Gastrocnemius medialis (tissue), 4 donors: ENCODE measurements at places on chromosomes 3 and 15.

DNA sequence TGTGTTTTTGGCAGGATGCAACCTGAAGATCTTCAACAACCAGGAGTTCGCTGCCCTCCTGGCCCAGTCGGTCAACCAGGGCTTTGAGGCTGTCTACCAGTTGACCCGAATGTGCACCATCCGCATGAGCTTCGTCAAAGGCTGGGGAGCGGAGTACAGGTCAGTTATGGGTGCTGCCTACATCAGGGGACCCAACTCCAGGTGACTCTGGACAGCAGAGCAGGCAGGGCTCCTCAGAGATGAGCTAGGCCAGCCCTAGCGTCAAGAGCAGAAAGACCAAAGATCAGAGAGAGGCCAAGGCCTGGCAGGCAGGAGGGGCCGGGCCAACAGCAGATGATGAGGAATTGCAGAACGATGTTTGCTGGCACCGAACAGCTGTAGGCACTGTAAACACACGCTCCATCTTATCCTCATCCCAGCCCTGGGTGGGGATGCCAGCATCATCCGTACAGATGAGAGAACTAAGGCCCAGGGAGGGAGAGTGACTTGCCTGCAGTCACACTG lies 67.1 kb downstream of the AAGAB start:
- peak; percentile 74 for DNase-seq

- no peak for DNase-seq
Observed at GRCh38 chr3:140702281-140702680, 24.4 kb downstream of the TRIM42 start.

- DNase-seq: no peak
Observed at GRCh38 chr3:17980863-17981262, 238.4 kb upstream of the TBC1D5 start.

- no peak for DNase-seq
Observed at GRCh38 chr15:77370580-77370979, 49.3 kb downstream of the PEAK1 start.

GRCh38 chr15:72559781-72560180 lies 85.7 kb downstream of the ARIH1 start:
- no peak for DNase-seq

DNA sequence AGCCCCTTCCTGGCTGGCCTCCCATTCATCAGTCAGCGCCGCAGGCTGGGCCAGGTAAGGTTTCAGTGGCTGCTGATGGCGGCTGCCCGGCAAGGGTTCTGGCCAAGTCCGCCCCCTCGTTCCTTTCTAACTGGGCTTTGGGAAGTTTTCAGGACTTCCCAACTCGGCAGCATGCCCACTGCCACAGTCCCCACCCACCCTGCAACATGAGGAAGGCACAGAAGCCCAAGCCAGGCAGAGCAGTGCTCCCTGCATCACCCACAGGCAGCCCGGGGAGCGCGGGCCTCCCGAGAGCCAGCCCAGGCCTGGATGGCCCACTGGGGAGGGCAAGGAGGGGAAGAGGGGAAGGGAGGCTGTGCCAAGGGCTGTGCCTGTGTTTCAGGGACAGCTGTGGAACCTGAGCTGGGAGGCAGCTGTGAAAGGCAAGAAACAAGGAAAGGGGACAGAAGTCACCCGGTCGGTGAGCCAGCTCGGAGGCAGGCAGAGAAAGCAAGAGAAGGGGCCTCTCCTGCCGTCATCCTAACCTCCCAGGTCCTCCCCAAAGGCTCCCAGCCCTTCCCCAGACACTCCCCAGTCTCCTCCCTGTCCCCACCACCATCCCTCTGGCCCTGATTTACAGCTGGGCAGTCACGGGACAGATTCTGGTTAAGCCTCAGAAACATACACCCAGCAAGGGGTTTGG lies 73.9 kb downstream of the CPN2 start:
- peak; percentile 88 for DNase-seq

DNA sequence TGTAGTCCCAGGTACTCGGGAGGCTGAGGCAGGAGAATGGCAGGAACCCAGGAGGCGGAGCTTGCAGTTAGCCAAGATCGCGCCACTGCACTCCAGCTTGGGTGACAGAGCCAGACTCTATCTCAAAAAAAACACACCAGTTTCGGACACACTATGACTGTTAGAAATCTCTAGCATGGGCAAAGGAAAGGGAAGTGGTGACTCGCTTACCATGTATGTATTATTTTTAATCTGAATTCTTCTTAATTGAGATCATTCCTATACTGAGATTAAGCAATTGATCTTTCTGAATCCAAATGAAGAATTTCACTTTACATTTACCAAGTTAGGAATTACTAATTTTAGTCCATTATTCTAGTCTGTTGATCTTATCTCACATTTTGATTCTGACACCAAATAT lies 459.2 kb upstream of the ALCAM start:
- DNase-seq: no peak

DNA sequence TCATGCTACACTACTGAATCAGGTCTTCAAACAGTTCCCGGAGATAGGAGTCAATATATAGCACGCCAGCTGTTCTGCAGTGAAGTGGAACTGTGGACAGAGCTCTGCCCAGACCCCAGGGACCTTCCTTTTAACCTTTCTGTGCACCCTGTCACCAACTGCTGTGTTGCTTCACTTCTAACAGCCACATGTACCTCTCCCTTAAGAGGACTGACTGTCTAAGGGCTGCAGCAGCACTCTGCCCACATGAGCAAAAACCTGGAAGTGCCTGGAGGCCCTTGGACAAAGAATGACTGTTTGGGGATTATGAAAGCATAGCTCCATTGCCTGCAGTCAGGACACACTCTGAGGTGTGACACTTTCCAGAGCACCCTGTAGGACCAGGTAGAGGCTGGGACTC lies 88.3 kb upstream of the CTNNB1 start:
- no peak for DNase-seq

DNA sequence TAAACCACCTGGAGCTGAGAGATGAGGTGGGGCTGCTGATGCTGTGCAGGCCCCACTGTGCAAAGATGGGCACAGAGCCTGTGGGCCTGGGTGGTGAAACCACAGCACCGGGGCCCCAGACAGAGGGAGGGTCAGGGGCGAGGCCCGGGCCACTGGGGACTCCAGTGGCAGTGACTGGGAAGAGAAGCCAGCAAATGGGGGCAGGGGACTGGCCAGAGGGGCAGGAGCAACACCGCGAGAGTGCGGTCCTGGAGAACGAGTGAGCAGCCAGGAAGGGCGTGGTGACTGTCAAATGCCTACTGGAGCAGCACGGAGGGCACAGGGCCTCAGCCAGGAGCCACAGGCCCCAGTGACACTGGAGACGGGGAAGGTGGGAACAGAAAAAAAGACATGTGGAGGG lies 39.8 kb downstream of the HCN4 start:
- DNase-seq: no peak

DNA sequence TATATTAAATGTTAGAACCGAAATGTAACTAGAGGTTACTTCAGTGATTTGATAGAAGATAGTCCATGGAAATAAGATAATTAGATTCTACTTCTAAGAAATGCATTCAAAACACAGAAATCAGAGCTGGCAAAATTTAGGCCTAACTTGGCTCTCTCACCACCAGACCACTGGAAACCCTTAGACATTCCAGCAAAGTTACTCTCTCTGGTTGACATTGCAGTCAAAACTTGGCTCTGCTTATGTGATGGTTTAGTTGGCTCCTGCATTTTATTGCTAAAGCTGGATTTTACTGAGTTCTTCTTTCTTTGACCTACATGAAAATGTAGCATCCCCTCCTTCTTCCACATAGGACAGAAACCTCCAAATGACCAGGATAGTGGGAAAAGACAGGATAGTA lies 35.4 kb upstream of the CBLB start:
- no peak for DNase-seq

- DNase-seq: peak; percentile 97
Observed at GRCh38 chr15:40958146-40958545, 4.9 kb downstream of the CHAC1 start.

DNA sequence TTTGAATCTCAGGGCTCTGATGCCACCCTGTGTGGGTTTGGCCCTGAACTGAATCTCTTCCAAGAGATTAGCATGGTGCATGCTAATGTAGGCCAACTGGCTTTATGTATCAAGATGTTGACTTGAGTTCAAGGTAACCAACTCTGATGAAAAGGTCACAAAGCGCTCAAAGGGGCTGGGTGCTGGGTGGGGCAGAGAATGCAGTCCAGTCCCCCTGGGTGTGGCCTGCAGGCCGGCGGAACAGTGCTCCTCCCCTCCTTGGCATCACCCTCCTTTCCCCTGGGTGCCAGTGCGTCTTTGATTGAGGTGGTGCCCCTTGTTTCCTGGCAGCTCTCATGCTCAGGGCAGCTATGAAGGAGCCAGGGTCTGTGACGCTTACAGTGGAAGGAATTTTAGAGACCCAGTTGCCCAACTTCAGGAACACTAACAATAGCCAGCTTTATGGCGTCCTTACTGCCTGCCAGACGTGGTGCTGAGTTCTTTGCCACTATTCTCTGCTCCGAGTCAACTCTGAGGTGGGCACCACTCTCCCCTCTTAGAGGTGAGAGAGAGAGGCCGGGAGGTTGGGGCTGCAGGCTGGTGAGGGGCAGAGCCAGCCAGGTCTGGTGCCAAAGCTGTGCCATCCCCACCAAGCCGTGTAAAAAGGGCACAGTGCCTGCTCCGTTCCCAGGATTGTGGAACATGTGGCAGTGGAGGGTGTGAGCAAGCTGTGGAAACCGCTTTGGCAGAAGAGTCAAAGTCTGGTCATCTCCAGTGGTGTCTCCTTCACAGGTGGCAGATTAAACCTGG lies 9.8 kb downstream of the SYNM start:
- DNase-seq: peak; percentile 66

DNA sequence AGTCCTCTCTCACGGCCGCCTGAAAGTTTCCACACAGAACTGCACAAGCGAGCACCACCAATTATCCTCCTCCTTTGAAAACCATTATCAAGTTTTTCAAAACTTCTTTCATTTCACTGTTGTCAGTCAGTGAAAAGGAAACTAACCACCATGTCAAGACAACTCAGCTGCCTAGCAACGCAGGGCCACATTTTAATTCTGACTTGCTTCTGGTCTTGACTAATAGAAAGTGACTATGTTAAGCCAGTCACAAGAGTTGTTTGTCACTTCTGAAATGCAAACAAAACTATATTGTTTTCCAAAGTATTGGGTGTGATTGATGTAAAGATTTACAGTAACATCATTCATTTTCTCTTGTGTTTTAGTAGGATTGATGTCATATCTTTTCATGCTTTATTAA lies 612.8 kb upstream of the AGTR1 start:
- DNase-seq: no peak

- no peak for DNase-seq
Observed at GRCh38 chr3:119700269-119700919, 2.4 kb upstream of the CFAP91 start.

DNA sequence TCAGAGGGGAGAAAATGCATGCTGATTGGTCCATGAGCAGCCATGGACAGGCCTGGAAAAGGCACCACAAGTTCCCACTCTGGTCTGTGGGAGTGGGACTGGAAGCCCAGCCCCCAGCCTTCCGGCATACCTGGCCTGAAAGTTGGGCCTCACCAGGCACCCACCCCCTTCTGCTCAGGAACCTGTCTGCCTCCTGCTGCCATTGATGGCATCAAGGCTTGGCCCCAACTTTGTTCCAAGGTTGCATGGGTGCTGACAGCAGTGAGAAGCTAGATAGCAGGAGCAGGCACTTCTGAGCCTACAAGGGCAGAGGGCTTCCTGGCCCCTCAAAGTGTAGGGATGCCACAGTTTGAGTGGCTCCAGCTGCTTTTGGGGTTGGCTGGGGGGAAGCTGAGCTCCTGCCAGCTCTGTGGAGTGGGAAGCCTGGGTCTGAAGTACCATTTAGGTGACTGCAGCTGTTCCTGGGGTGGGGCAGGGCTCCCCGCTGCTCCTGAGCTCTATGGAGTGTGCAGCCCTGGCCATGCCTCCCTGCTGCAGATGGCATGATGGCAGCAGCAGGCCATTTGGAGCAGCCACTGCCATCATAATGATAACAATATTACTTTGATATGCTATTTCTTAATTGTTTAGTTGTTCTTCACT lies 1054.1 kb upstream of the GBE1 start:
- no peak for DNase-seq

DNA sequence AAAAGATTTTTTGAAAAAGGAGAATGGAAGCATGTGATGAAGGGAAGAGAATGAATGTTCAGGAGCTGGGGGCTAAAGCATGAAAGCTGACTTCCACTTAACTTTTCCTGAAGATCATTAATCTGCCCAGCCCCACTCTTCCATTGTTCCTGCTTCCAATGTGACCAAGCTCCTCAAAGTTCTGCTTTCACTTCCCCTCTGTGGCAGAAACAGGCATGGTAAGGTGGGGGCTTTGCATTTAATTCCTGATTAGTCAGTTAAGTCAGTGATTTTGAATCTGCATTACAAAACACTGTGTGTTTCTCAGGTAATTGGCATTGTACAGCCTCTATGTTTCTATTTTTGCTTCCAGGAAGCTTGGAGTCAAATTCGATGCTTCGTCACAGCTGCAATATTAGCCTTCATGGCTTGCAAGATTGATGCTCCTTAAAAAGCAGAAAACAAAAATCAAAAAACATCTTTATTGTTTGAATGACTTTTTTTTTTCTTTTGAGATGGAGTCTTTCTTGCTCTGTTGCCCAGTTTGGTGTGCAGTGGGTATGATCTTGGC lies 7.3 kb upstream of the TM6SF1 start:
- no peak for DNase-seq

GRCh38 chr3:183845090-183845489 lies 19.7 kb upstream of the MAP6D1 start:
- DNase-seq: no peak

- DNase-seq: no peak
Observed at GRCh38 chr3:190288836-190289235, 33.4 kb downstream of the CLDN1 start.

DNA sequence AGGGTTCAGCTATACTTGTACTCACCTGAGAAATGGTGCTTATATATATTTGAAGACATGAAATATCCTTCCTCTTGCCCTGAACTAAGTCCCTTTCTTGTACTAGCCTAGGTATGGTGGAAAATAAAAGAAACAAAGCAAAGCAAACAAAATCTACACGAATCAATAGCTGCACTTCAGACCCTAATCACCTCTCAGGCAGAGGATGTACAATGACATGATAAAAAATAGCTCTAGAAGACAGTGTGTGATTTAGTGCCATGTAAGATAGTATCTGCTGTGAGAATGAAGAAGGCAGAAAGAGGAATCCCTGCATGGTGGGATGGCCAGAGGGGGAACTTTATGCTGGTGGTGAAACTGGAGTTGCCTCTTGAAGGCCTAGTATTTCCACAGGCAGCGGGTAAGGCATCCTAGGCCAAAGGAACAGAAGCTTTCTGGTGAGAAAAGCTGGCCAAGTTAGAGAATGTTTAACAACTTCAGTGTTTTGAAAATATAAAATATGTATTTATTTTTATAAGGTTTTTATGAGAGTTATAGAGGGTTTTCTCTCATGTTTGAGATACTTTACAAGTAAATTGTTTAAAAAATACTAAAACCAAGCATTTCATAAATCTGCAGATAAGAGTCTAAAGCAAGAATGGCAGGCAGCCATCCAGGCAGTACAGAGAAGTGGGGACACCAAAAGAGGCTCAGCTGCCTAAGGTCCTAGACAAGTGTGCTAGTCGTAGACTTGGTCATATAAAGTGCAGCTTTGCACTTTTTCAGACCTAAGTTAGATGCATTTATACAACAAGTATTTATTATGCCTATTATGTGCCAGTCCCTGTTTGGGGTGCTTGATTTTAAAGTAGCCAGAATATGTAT lies 14.9 kb downstream of the LEKR1 start:
- DNase-seq: no peak

GRCh38 chr15:57355259-57355658 lies 21.0 kb upstream of the CGNL1 start:
- DNase-seq: no peak

- no peak for DNase-seq
Observed at GRCh38 chr15:63984331-63984730, 62.0 kb downstream of the DAPK2 start.
